ENCODE measurements at places on chromosomes 2 and 18.

DNA sequence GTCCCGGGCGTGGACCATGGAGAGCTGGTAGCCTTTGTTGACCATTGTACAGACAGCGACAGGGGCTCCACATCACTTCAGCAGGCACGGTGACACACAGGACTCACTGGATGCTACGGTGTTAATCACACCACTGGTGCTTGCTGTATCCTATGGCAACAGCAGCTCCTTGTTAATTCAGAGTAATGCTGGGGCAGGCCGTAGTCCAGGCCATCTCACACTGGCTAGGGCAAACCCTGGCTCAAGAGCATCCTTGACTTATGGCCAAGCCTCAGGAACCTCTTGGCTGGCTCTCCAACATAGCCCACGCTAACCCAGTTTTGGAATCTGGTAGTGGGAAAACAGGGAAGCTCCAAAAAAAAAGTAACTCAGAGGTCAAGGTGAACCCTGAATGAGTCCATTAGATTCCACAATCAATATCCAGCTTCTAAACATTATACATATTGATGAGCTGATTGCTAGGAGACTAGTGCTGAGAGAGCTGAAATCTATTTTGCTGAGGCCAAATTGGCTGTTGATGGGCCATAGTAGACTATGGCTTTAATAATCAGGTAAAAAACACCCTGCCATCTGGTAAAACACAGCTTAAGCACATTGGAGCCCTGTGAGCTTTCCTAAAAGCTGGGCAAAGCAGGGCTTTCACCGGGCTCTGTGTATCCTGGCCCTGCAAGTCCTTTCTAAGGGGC, 253.6 kb downstream of the PRKCE start:
- no peak for DNase-seq

GRCh38 chr18:74530584-74530862, 3.8 kb upstream of the CNDP1 start:
- DNase-seq, result no peak

- DNase-seq, result no peak
Measured at GRCh38 chr2:6626401-6627012, 239.2 kb downstream of the CMPK2 start.

GRCh38 chr2:238286551-238286950, 1.9 kb downstream of the PER2 start:
- no peak for DNase-seq

GRCh38 chr2:191740016-191740419, 62.1 kb downstream of the NABP1 start:
- no peak for DNase-seq

- DNase-seq, result no peak
Measured at GRCh38 chr2:61689568-61689967, 151.4 kb upstream of the XPO1 start.

GRCh38 chr2:227865291-227865690, 6.1 kb upstream of the DAW1 start:
- no peak for DNase-seq

GRCh38 chr2:120209427-120210269, 13.6 kb downstream of the TMEM185B start:
- DNase-seq, result no peak
